Activated T-cell treated with anti-CD3 and anti-CD28 coated beads, Interleukin-2, amount 50 U/mL, for 72 hours (primary cell): ENCODE measurements at places on chromosomes 12 and 14. TPM values are rescaled to one million over a fixed set of nuclear protein-coding genes. Genes with fewer than 3 reads are reported as not detected.

KCNK13 gene
- not detected for total RNA-seq

DNA sequence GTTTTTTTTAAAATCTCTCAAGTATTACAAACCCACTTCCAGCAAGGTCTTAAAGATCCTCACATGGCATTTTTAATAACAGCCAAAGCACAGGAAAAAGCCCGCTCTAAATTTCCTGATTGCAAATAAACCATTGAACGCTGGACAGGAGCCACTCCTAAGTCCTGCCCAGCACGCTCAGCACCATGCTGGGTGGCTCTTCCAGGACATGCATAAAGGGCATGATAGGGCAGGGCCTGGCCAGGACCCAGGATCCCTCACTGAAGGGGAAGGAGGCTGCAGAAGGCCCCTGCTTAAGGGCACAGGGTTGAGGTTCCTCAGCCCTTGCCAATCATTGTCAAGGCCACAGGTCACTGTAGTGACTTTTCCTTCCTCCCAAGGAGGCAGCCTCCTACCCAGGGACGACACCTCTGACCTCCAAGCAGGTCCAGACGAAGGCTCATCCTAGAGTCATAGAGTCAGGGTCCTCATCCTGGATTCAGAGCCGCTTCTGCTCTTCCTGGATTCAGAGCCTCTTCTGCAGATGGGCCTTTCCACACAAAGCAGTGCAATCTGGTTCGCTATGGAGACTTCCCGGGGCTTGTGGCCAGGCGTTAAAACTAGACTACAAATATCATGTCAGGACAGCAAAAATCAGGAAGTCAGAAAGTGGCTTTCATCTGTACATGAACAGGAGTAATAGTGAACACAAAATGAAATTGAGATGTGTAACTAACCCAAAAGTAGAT lies 123.8 kb downstream of the GCH1 start:
- H3K27ac ChIP-seq: no peak overlapping the region
- H3K27me3 ChIP-seq: peaks cover 52% of the 10 kb centered on the region
- DNase-seq: no peak
- peaks cover 50% of the 10 kb centered on the region for H3K4me1 ChIP-seq
- H3K36me3 ChIP-seq: no peaks in the 10 kb centered on the region

DNA sequence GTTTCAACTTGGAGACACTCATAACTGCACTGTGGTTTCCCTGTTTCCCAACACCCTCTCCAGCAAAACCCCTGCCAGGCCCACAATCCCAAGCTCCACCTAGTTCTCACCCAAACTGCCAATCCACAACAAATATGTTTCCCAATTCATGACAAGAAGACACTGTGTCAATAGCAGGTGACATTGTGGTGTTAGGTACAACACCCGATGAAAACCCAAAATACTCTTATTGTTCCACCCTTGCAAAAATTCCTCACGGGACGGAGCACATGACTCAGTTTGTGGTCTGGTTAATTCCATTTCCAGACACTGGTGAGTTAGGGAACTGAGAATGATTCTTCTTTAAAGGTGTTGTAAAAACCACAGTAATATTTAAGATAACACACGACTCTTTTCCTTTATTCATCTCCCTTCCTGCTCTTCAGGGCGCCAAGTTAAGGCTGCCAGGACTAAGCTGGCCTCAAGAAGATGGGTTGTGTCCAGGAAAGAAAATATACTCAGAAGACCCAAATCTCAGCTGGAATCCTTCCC lies 735.5 kb downstream of the MED13L start:
- H3K27ac ChIP-seq: no peak overlapping the region
- H3K36me3 ChIP-seq: no peaks in the 10 kb centered on the region
- DNase-seq: no peak
- no peaks in the 10 kb centered on the region for H3K27me3 ChIP-seq

- H3K27me3 ChIP-seq: no peaks in the 10 kb centered on the region
- peaks cover 19% of the 10 kb centered on the region for H3K36me3 ChIP-seq
- peaks cover 32% of the 10 kb centered on the region for H3K4me1 ChIP-seq
- H3K4me3 ChIP-seq: no peak overlapping the region
- peak overlapping the region; percentile 76 for H3K27ac ChIP-seq
Measured at GRCh38 chr14:65444230-65444629, 31.7 kb downstream of the FUT8 start.

- H3K27me3 ChIP-seq: no peaks in the 10 kb centered on the region
- H3K36me3 ChIP-seq: no peaks in the 10 kb centered on the region
- H3K4me3 ChIP-seq: no peak overlapping the region
- no peak overlapping the region for H3K27ac ChIP-seq
- H3K4me1 ChIP-seq: peaks cover 7% of the 10 kb centered on the region
Measured at GRCh38 chr12:49869816-49870500, 27.1 kb upstream of the BCDIN3D start.

DNA sequence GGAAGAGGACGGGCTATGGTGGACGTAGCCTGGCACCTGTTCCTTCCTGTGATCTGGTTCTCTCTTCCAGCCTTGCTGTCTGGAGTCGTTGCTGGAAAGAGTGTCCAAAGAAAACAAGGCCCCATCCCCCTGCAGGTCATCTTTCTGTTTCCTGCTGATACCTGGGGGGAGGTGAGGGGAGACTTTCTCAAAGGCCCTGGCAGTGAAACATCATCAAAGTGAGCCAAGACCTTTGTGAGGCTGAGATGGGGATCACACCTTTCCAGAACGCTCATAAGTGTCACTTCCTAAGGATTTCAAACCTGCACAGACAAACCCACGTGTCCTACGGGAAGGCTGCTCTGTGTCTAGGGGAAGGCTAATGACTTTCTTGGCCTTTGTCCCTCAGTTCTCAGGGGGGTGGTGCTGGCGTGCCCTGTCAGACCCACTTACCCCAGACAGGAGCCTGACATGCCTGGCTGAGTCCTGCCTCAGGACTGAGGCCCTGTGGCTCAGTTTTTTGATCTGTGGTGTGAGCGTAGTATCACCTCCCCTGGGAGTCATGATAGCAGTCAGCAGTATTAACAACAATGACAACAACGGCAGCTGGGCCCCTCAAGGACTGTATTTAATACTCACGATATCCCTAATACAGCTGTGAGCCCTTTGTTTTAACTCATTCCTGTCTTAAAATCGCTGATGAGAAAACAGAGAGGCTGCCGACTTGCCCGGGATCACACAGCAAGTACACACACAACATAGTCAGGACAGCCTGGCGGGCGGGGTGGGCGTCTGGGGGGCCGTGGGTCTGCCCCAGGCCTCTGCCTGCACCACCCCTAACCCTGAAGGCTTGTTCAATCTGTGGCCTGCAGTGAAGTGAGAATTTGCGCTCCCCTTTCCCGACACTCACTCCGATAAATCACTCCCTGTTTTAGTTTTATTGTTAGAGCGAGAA lies 235.2 kb downstream of the SLC41A2 start:
- peaks cover 53% of the 10 kb centered on the region for H3K4me1 ChIP-seq
- H3K27ac ChIP-seq: peak overlapping the region; percentile 58
- H3K4me3 ChIP-seq: no peak overlapping the region
- no peaks in the 10 kb centered on the region for H3K27me3 ChIP-seq
- peaks cover 4% of the 10 kb centered on the region for H3K36me3 ChIP-seq
